ENCODE measurements at places on chromosomes 5 and 9. TPM values are rescaled to one million over a fixed set of nuclear protein-coding genes. Genes with fewer than 3 reads are reported as not detected.

Gene SPATA31A3
- not detected for total RNA-seq

Gene CNOT6
- 49.7 TPM for total RNA-seq

Gene FRMD3
- 34.7 TPM for total RNA-seq

Gene DMRT3
- not detected for total RNA-seq

Gene KIF4B
- 0.25 TPM for total RNA-seq

Gene GPR151
- 0.25 TPM for total RNA-seq

Gene RIC1
- 22.9 TPM for total RNA-seq

Gene CD274
- 0.49 TPM for total RNA-seq

Gene AIF1L
- total RNA-seq: 14.0 TPM

Gene DCTN3
- 133 TPM for total RNA-seq

Gene ACOT12
- 0.98 TPM for total RNA-seq

Gene PCDHB9
- total RNA-seq: 6.6 TPM

Gene SLC6A19
- under 0.01 TPM for total RNA-seq

Gene PCDHAC2
- total RNA-seq: 28.8 TPM

Gene SNCAIP
- 41.1 TPM for total RNA-seq

Gene SPATA9
- 0.98 TPM for total RNA-seq

Gene LCN12
- 0.74 TPM for total RNA-seq

Gene KCTD16
- total RNA-seq: 17.5 TPM

Gene MYMK
- total RNA-seq: not detected

Gene ENC1
- total RNA-seq: 755 TPM

Gene TMEM232
- total RNA-seq: 11.8 TPM

Gene PCDHB7
- 8.9 TPM for total RNA-seq

Gene TMC1
- total RNA-seq: 0.25 TPM

Gene ST8SIA4
- total RNA-seq: 38.8 TPM

Gene PCDHA9
- total RNA-seq: 12.3 TPM

Gene BARHL1
- not detected for total RNA-seq

Gene PCDHGA1
- total RNA-seq: 3.2 TPM

Gene NINJ1
- 6.9 TPM for total RNA-seq

Gene LMX1B
- not detected for total RNA-seq

Gene PCSK1
- total RNA-seq: 1.2 TPM

Gene TAF11L10
- not detected for total RNA-seq

Gene SOHLH1
- not detected for total RNA-seq

Gene ABLIM3
- 13.3 TPM for total RNA-seq

Gene HRCT1
- total RNA-seq: not detected

Gene ADCY2
- 30.2 TPM for total RNA-seq

Gene DCANP1
- total RNA-seq: not detected

Gene ZFP37
- total RNA-seq: 21.9 TPM

Gene N4BP3
- total RNA-seq: 7.4 TPM

Gene ZNF79
- total RNA-seq: 11.1 TPM

Gene PCA3
- total RNA-seq: 0.49 TPM

Gene AK1
- 25.3 TPM for total RNA-seq

Gene RASGEF1C
- 21.4 TPM for total RNA-seq

Gene PKD2L2
- total RNA-seq: under 0.01 TPM

Gene OR13C2
- total RNA-seq: 0.25 TPM

Gene SOX30
- total RNA-seq: not detected

Gene MTAP
- 11.1 TPM for total RNA-seq

Gene GTF2H2
- total RNA-seq: 44.0 TPM

Gene PCDHA1
- total RNA-seq: 6.6 TPM

Gene LHX3
- under 0.01 TPM for total RNA-seq
